C1 segment of cervical spinal cord (tissue), 14 donors: ENCODE measurements at places on chromosomes 13 and 19.
A peak's percentile ranks its signal among the peaks of the same experiment; 100 is the strongest.

GRCh38 chr19:15633082-15633835 lies 7.4 kb upstream of the CYP4F3 start:
- DNase-seq, result no peak

GRCh38 chr13:110426735-110427134 lies 119.7 kb downstream of the COL4A2 start:
- no peak for DNase-seq

- DNase-seq, result no peak
Observed at GRCh38 chr19:6229951-6230712, 49.6 kb downstream of the MLLT1 start.

DNA sequence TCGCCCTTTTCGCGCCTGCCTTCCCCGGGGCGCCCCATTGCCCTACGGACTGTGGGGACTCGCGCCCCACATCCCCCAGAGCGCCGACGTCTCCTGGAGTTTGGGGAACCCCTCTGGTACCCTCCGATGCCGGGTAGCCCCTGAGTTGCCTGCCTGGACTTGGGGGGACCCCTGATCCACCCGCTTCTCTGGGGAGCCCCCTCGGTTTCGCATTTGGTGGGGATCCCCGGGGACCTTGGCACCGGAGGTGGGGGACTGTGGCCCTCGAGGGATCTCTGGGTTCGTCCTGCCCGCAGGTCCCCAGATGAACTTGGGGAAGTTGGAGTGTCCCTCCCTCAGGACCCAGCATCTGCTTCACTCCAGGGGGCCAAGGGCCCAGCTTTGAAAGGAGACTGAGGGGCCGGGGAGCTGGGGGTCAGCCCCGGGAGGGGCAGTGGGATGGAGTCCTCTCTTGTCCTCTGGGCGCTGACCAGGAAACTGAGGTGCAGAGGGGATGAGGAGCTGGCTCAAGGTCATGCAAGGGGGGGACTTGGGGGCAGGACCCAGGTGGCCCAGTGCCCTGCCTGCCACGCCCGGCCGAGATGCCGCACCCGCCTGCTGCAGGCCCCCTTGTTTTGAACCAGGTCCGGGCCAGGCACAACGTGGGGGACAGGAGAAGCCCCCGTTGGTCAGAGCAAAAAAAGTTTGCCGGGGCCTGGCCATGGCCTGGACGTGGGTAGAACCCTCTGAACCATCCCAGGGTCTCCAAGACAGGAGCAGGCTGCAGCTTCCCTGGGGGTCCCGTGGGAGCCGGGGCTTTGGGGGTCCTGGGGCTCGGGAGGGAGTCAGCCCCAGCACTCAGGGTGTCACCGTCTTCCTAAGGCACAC lies 1.0 kb downstream of the EFNA2 start:
- no peak for DNase-seq

GRCh38 chr13:27339299-27339698 lies 68.7 kb downstream of the RASL11A start:
- no peak for DNase-seq

- DNase-seq, result no peak
Observed at GRCh38 chr13:30446126-30446500, 19.6 kb downstream of the HMGB1 start.

DNA sequence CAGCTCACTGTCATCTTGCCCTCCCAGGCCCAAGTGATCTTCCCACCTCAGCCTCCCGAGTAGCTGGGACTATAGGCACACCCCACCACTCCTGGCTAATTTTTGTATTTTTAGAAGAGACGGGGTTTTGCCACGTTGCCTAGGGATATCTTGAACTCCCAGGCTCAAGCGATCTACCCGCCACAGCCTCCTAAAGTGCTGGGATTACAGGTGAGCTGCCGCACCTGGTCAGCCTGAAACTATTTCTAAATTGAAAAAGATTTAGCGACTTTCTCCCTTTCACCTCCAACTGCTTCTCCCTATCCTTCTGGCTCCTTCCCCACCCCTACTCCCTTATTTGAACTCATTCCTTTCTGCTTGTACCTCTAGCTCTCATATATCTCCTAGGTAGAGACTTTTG lies 19.8 kb upstream of the NAA16 start:
- DNase-seq, result no peak

GRCh38 chr19:374183-374885 lies 29.7 kb upstream of the MIER2 start:
- no peak for DNase-seq

- DNase-seq, result no peak
Observed at GRCh38 chr13:62377838-62378237, 962.2 kb upstream of the PCDH20 start.

DNA sequence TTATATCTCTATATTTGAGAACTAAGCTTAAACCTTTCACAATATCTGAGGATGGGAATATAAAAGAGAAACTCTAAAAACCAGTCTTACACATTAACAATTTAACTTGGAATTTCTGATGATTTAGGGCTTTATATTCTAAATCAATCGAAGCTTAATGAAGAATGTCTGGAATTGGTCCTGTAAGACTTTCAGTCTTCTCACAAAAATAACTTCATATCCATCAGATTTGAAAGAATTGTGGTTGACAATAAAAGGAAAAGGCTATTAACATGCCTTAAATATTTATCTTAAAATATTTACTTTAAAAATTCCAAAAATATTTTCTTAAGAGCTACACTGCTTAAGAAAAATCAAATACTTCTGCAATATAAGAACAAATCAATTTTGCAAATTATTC lies 27.3 kb downstream of the MYCBP2 start:
- DNase-seq, result no peak

- no peak for DNase-seq
Observed at GRCh38 chr19:56273563-56274117, 1.1 kb downstream of the EDDM13 start.

DNA sequence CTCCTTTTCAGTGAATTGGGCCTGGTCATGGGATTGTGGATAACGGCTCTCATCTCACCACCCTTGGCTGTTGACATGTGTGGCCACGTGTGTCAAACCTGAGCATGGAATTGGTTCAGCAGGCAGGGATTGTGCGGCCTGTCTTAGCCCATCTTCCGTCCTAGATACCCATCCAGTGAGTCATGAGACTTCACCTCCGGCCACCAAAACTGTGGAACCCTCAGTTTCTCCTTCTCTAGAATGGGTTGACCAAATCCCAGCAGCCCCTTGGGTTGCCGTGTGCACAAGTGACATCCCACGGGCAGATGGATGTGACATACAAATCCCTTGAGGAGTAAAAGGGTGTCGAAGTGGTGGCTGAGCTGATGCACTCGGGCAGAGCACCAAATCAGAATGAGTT lies 6.7 kb downstream of the GGN start:
- DNase-seq, result no peak

GRCh38 chr13:73816702-73817101 lies 317.5 kb downstream of the KLF12 start:
- DNase-seq, result no peak

GRCh38 chr13:79943346-79944023 lies 397.4 kb downstream of the SPRY2 start:
- no peak for DNase-seq

- no peak for DNase-seq
Observed at GRCh38 chr19:36103842-36104552, 6.9 kb upstream of the OVOL3 start.

DNA sequence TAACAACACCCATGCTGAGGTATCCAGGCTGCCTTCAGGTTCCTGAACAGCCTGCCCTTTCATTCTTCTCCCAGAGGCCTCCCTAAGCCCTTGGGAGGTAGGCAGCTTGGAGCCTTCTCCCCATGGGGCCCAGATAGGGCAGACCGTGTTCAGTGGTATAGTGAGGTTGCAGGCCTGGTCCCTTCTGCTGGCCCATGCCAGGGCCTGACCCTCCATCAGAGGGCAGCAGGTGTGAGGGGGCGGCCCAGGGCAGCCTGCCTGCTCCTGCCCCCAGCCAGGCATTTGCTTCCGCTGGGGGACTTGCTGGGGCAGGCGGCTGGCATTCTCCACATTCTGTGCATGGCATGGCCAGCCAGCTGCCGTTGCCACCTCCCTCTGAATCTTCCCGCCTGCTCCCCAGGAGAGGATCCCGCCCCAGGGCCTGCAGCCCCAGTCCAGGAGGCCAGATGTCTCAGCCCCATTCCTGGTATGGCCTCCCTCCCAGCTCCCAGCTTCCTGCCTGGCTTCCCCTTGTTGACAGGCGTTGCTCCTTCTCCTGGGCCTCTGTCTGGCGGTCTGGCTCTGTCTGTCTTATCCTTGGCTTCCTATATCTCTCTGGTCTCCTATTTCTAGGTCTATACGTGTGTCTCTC lies 8.9 kb downstream of the CIC start:
- no peak for DNase-seq

GRCh38 chr13:80604098-80604497 lies 263.2 kb upstream of the SPRY2 start:
- DNase-seq, result no peak

- peak; percentile 57 for DNase-seq
Observed at GRCh38 chr19:38173291-38174041, 50.6 kb downstream of the DPF1 start.

DNA sequence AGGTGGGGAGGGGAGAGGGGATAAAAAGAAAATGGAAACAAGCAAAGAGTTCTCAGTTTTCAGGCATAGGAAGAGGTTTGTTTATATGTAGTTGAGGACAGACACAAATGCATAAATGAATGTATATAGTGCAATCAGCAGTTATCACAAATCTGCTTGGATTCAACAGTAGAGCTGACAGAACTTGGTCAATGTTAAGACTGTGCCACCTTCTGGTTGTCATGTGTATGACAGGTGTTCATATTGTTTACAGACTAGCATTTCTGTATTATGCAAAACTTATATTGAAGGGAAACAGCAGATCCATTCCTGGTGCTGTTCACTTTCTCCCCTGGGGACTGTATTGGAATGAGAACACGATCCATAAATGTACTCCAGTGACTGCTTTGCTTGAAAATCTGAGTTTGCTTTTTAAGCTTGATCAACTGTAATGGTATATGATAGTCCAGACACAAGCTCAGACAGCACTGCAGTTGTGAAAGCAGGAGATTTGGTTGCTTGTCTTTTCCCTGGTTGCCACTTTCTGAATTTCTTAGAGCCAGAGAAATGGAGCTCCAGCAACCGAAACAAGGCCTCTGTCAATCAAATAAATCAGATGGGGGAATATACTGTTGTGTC lies 319.5 kb upstream of the OBI1 start:
- no peak for DNase-seq

- DNase-seq, result peak; percentile 7
Observed at GRCh38 chr19:13835791-13836723, 40.8 kb downstream of the ZSWIM4 start.

DNA sequence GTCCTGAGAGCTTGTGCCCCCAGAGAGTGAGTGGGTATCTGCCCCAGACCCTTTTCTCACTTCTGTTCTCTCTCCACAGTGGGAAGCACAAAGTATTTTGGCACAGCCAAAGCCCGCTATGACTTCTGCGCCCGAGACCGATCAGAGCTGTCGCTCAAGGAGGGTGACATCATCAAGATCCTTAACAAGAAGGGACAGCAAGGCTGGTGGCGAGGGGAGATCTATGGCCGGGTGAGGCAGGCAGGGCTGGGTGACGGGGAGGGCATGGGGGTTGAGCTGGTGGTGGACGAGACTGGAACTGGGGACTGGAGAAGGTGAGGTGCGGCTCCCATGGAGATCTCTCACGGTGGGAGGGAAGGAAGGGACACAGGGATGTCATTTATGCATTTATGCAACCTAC lies 33.5 kb upstream of the ADGRE1 start:
- no peak for DNase-seq

GRCh38 chr19:18443831-18444230 lies 5.9 kb upstream of the ISYNA1 start:
- no peak for DNase-seq

DNA sequence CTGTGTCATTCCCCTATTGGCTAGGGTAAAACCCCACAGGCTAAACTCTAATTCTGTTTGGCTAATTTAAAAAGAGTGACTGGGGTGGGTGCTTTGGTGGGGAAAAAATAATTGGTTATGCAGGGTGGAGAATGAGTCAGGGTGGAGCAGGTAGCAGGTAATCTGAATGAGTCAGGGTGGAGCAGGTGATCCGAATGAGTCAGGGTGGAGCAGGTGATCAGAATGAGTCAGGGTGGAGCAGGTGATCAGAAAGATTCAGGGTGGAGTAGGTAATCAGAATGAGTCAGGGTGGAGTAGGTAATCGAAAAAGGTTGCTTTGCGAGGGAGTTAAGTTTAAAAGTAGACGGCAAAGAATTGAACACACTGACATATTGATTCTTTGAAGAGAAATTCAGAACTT lies 1218.8 kb upstream of the ATXN8OS start:
- DNase-seq, result no peak

GRCh38 chr13:41682766-41683165 lies 225.4 kb downstream of the RGCC start:
- DNase-seq, result no peak

GRCh38 chr13:113631341-113632095 lies 26.5 kb downstream of the ATP4B start:
- no peak for DNase-seq

- no peak for DNase-seq
Observed at GRCh38 chr13:49113526-49114286, 106.4 kb upstream of the MLNR start.

- no peak for DNase-seq
Observed at GRCh38 chr13:43475140-43475539, 311.6 kb downstream of the ENOX1 start.

DNA sequence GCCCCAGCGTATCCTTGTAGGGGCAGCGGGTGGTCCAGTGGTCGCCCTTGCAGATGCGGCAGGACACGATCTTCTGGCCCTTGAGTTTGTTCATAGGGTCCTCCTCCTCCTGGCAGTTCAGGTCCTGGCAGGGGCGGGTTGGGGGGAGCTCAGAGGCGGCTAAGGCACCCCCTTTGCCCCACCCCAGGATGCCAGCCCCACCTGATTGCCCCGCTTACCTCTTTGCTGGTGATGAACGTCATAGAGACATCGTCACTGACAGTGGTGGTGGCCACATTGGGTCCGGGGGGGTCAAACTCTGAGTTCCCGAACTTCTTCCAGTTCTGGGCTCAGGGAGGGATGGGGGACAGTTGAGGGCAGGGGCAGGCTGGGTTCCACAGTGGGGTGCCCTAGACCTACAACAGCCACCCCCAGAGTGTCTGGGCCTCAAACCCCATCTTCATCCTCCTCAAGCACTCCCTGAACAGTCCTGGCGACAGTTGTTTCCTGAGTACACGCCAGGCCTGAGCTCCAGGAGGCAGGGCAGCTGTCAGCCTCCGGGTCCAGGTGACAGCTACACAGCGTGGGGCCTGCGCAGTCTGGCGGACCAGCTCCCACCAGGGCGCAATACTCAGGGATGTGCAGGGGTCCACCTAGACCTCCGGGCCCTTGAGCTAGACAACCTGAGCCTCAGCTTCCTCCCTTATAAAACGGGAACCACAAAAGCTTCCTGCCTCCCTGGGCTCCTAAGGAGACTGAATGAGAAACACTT lies 2.7 kb downstream of the EIF3G start:
- DNase-seq, result no peak
